Stimulated activated CD8-positive, alpha-beta memory T cell treated with anti-CD3 and anti-CD28 coated beads, Interleukin-4, amount 100 ng/mL, for 4 hours (primary cell): ENCODE measurements at places on chromosomes 1 and 21.
A peak's percentile ranks its signal among the peaks of the same experiment; 100 is the strongest.

GRCh38 chr1:151520359-151520758, 9.2 kb downstream of the CGN start:
- DNase-seq: no peak

DNA sequence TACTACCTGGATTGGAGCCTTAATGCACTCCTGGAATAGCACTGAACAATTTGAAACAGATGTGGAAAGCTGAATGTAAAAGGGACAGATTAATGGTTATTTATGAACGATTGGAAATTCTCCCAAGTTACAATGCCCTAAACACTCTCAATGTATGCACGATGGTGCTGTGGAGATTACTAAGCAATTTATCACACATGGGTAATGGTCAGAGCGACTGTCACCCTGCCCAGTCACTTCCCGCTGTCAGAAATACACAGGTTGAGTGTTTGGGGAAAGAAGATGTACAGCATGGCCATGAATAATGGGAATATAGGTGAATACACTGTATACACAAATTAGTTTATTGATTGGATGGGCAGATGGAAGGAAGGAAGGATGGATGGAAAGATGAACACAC, 342.4 kb downstream of the VAV3 start:
- DNase-seq: no peak

DNA sequence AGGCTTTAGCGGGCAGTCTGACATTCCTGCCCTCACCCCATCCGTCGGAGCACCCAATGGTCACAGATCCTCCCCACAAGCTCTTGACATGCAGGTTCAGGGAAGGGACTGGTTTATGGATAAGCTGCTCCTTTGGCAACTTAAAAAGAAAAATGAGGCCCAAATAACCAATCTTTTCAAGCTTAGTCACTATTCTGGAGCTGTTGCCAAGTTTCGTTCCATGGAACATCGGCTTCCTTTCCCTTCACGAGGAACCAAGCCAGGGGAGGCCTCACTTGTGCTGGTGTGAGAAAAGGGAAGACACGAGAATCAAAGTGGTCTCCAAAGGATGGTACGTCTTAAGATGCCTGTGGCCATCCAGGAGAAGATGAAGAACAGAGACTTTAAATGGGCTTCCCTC, 46.1 kb upstream of the LPAR3 start:
- no peak for DNase-seq

DNA sequence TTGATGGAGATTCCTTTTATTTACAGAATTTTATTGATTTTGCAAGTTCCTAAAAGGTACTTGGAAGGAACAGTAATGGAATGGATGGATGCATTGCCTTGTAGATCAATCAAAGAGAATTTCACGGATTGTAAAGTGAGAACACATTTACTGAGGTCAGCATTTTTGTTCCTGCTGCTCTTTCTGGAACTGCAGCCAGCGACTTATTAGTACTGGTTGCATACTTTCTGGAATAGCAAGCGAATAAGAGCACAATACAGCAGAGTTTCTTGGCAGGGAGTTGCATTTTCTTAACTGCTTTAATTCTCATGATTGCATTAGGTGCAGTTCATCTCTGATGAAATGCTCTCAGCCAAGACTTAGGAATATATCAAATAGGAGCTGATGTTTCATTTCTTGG, 106.1 kb upstream of the CHODL start:
- DNase-seq: no peak

DNA sequence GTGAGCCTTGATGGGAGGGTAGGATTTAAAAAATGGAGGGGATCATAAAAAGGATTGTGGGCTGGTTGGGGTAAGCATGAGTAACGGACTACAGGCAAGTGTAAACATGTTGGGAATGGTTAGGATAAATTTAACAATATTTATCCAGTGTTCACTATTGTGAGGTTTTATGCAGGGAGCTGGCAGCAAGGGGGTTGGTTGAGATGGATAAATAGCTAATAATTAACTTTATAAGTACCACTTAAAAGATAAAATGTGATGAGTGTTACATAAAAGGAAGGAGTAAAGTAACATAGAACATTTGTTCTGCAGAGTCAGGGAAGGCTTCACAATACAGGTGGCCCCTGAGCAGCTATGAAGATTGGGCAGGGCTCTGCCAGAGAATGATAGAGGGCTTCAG, 109.0 kb downstream of the NGF start:
- DNase-seq: no peak

DNA sequence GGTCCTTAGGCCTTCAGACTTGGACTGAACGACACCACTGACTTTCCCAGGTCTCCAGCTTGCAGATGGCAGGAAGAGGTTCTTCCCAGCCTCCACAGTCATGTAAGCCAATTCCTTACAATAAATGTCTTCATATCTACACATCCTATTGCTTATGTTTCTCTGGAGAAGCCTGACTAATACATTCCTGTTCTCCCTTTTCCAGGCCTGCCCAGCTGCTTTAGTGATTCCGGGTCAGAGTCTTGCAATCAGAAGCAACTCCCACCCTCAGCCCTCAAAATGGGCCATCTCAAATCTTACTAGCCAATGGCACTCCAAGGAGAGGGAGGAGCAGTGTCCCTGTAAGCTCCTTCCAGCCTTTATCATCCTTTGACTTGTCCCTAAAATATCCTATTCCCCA, 16.4 kb upstream of the CPT2 start:
- DNase-seq: no peak

DNA sequence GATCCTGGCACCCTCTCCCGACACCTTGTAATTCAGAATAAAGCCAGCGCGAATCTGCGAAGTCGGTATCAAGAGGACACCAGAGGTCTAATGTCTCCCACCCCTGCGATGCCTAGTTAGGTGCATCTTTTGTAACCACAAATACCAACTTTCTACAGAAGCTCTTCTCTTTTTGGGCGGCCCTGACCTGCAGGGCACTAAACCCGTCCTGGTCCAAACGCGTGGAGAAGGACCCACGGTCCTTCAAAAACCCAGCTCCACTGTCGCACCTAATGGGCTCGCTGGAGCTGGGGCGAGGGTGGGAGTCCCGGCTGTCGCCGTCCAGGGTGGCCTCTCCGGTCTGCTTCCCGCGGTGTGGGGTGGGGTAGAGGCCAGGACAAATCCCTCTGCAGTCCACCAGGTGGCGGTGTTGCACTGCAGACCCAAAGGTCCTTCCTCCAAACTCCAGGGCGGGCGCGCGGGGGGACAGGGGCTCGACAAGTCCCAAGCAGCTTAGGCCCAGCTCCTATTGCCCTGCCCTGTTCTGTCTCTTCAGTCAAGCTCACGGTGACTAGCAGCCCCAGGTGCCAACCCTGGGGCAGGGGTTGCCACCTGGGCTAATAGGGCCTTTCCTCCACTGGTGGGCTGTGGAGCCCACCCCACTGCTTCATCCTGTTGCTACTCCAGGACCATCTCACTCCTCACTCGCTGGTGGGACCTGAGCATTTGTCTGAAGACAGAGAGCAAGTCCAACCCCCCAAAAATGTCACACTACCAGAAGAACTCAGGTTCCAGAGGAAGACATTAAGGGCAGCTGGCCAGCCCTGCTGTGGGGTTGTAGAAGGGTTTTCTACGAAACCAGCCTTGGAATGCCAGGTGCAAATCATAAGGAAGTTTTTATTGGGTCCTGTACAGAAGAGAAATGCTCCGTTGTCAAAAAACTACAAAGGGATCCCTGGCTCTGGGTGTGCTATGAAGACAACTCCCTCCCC, 2.8 kb downstream of the HES3 start:
- DNase-seq: peak; percentile 48

DNA sequence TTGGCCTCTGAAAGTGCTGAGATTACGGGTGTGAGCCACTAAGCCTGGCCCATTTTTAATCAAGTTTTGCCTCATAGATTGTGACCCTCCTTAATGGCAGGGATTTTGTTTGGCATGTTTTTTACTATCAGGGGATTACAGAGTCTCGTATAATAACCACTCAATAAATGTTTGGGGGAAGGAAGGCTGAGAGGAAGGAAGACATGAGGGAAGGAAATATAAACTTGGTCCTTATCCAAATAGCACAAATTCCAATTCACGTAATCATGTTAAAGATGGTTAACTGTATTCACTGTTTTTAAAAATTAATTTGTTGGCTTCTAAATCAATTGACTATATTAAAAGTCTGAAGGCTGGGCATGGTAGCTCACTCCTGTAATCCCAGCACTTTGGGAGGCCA, 30.9 kb upstream of the SERTAD4 start:
- DNase-seq: no peak

DNA sequence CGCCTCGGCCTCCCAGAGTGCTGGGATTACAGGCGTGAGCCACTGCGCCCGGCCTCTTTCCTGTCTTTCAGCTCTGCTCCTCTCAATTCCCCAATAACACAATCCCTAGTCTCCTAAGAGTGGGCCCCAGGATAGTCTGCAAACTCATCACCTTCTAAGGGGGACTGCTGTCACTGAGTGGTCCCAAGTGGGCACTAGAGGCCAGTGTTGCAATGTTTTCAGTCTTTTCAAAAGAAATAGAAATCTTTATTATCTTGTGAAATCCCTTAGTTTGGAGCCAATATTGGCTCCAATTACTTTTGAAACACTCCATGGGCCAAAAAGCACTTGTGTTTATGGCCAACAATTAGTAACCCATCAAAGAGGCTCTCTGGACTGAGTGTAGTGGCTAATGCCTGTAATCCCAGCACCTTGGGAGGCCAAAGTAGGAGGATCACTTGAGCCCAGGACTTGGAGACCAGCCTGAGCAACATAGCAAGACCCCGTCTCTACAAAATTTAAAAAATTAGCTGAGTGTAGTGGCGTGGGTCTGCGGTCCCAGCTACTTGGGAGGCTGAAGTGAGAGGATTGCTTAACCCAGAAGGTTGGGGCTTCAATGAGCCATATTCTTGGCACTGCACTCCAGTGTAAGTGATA, 28.6 kb upstream of the ZNF697 start:
- DNase-seq: no peak

DNA sequence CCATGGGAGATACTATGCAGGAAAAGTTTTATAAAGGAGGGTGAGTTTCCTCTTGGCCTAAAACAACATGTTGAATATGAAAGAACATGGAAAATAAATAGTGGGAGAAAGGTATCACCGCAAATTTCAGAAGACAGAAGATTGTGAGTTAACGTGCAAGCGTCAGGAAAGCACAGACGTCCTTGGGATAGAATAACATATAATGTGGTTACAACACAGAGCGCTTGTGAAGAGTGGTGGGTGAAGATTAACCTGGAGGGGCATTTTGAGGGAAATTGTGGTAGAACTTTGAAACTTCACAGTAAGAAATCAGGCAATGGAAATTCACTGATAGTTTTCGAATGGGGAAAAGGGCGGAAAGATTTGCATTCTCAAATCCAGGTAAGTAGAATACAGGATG, 47.3 kb downstream of the NEGR1 start:
- no peak for DNase-seq

- no peak for DNase-seq
These were observed 726.4 kb downstream of the BRINP3 start for GRCh38 chr1:189751311-189751710.

DNA sequence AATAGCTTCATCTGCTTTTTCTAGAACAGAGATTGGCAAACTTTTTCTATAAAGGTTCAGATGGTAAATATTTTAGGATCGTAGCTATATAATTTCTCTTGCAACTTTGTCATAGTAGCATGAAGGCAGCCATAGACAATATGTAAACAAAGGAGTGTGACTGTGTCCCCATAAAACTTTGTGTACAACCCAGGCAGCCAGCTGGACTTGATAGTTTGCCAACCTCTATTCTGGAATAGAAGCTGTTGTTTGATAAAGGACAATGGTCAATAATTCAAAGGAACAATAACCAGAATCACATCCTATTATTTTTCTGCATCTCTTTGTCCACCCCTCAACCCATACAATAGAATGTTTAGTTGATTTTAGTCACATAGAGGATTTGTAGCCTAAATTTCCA, 286.7 kb downstream of the LMX1A start:
- no peak for DNase-seq

DNA sequence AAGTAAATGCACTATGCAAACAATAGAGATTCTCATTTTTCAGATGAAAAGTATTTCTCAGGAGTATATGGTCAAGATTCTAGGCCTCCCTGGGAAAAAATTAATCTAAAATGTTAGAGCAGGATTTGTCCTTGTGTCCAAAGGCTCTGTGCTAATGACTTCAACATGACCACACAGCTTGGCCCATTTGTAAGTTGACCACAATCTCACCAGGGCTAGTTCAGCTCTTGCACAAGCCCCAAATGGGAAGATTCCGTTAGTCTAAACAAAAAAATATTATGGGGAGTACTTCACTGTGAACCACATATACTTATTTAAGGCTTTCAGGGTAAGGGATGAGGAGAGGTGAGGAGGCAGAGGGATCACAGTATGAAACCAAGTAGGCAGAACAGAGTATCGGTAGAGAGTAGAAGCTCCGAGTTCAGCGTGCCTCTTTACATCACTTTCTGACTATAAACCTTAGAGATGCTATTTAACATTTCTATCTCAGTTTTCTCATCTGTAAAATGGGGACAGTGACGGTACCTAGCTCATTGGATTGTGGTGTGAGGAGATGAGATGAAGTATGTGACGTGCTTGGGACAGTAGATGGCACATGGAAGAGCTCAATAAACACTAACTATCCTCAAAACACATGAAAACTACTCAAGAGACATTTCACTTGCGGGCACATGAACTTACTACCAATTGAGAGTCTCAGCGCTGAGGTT, 37.8 kb upstream of the CTTNBP2NL start:
- no peak for DNase-seq

DNA sequence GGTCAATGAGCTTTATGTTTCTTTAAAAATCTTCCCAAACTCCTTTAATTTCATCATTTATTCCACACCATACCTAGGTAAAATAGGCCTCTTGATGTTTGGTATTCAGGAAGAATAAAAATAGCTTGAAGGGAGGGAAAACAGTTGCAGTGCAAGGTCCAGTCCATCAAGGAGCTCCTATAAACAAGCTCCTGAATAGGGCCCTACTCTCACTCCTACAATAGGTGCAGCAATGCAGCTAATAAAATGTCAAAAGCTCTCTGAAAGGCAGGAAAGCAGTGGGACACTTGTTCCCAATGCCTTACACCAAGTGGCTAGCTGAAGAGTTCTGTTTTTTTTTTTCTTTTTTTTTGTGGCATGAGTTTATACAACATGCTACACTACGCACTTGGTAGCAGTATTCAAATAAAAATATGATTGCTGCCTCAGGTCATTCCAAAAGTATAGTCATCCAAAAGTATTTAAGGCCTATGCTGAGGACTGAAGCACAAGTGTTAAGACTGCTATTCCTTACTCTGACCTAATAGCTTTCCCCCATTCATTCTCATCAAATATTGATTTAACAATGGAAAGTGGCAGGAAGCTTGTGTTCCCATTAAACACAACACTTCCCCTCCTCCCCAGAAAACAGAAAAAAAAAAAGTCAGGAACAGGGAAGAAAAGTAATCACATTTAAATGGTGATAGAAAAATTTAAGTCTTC, 9.8 kb downstream of the TEX38 start:
- DNase-seq: no peak

GRCh38 chr1:226574591-226575435, 26.2 kb downstream of the STUM start:
- no peak for DNase-seq
